ENCODE measurements at places on chromosomes 11 and 22.
A peak's percentile ranks its signal among the peaks of the same experiment; 100 is the strongest.

GRCh38 chr22:25762147-25762546 is 20.2 kb downstream of the MYO18B start:
- no peak for DNase-seq

DNA sequence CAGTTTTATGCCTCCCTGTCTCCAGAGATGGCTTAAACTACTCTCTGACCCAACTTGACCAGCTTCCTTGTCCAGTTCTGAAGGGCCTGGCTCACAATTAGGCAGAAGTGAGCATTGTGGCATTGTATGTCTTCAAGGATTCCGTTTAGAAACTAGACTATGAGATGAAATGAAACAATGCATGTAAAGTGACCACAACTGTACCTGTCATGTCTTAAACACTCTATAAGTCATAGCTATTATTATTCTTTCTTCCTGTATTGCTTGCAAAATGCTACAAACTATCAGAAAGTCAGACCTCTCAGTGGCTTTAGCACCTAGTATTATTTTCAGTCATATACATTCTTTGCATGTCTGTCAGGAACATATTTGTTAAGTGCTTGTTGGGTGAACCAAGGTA is 127.9 kb upstream of the MTMR2 start:
- no peak for DNase-seq

- no peak for DNase-seq
Measured at GRCh38 chr11:7168741-7168990, 79.9 kb downstream of the RBMXL2 start.

- DNase-seq: no peak
Measured at GRCh38 chr22:35732116-35732515, 14.4 kb downstream of the APOL5 start.

DNA sequence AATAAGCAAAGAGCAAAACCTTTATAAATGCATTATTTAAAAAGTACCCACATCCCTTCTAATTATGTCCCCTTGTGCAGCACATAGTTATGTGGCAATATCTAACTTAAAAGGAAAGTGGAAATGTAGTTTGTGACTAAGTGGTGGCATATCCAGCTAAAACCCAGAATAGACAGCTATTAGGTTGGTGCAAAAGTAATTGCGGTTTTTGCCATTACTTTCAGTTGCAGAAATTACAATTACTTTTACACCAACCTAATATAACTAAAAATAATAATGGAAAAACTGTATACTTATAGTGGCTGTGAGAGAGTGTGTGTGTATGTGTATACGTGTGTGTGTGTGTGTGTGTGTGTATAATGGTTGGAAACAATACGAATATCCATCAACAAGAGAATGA is 1108.1 kb upstream of the CNTN5 start:
- DNase-seq: no peak

- DNase-seq: no peak
Measured at GRCh38 chr11:3836903-3837302, 3.9 kb downstream of the RHOG start.

DNA sequence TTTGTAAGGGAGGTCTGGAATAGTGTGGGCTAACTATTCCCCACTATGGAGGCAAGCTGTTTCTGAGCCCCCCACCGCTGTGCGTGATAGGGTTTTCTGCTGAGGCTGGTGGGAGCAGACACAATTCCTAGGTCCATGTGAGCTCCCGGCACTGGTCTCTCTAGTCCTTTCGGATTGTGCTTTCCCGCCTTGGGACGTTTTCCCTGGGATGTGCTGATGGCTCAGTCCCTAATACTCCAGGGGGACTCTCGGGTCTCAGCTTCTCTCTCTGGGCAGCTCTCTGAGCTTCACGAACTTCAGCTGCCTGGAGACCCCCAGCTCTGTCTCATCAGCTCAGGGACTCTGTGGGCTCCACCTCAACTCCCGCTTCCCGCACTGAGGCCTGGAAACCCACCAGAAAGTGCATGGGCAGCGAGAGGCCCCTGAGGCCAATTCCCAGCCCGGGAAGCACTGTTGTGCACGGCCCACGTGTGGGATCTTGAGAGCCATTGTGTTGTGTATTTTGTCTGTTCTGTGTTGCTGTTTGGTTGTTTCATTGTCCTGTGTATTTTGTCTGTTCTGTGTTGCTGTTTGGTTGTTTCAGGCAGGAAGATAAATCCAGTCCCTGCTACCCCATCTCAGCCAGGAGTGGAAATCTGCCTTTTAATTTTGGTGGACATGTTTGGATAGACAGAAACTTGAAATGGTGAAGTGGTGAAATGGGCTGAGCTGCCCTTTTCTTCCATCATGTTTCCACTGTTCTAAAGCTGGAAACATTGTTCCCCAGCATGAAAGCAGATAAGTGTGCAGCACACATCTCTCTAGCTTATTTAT is 12.7 kb upstream of the TNNT3 start:
- no peak for DNase-seq

DNA sequence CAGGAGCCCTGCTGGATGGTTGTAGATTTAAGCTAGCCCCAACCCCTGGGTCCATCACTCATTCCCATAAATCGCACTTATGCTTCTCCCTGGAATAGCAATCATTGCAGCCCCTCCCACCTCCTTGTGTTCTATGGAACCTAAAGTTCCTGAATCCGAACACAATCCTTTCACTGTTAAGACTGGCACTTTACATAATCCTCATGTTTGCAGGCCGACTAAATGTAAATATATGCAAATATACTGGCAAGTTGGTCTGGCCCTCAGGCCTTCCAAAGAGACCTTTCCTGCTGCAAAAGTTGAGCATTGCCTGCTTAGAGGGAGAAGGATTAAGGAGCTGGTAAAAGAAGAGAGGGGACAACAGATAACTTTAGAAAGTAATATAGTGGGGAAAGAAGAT is 892.9 kb downstream of the OPCML start:
- DNase-seq: no peak

DNA sequence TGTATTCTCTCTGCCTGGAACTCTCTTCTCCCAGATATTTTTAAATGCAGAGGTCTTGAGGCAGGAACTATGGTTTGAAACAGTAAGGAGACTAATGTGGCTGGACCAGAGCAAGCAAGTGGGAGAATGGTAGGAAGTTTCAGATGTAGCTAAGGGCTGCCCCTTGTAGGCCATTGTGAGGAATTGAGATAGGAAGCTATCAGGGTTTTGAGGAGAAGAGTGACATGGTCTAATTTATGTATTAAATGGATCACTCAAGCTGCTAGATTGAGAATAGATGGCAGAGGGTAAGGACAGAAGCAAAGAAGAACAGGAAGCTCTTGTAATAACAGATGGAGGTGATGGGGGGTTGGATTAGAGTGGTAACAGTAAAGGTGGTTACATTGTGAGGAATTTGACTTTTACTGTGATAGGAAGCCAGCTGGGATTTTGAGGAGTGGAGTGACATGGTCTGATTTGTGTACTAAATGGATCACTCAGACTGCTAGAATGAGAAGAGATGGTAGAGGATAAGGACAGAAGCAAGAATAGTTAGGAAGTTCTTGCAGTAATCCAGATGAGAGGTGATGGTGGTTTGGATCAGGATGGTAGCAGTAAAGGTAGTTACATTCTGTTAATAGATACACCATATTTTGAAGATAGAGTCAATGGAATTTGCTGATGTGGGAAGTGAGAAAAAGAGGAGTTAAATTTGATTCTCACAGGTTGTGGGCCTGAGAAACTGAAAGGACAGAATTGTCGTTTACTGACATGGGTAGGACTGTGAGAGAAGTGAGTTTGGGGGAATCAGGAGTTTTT is 63.0 kb downstream of the HIPK3 start:
- DNase-seq: no peak

- DNase-seq: no peak
Measured at GRCh38 chr11:32454993-32455392, 19.7 kb upstream of the WT1 start.

GRCh38 chr22:38314933-38315822 is 2.1 kb downstream of the CSNK1E start:
- no peak for DNase-seq

- no peak for DNase-seq
Measured at GRCh38 chr11:69803604-69804218, 15.5 kb downstream of the FGF3 start.

- DNase-seq: no peak
Measured at GRCh38 chr11:118596224-118597146, 10.9 kb upstream of the PHLDB1 start.

- DNase-seq: no peak
Measured at GRCh38 chr22:19632668-19633148, 81.6 kb upstream of the SEPTIN5 start.

GRCh38 chr22:34763496-34763895 is 302.5 kb upstream of the ISX start:
- no peak for DNase-seq

GRCh38 chr22:23263651-23264555 is 83.6 kb downstream of the BCR start:
- DNase-seq: peak; percentile 32

GRCh38 chr11:8098879-8099278 is 17.9 kb downstream of the TUB start:
- DNase-seq: no peak

DNA sequence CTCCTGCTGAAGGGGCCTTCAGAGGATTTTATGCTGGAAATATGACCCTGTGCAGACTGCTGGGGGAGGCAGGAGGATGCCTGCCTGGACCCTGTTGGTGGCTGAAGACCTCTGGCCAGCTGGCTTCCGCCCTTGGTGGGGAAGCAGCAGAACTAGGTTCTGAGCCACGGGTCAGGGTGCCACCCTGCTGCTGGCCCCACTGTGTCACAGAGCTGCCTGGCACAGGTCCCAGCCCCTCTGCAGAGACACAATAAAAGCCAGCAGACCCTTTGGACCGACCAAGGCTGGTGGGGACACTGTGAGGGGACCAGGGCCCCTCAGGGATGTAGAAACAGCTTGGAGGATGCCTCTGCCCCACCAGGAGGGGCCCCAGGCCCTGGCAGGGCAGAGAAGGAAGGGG is 6.9 kb upstream of the SREBF2 start:
- no peak for DNase-seq

GRCh38 chr11:15843309-15843872 is 513.0 kb downstream of the SOX6 start:
- DNase-seq: no peak

DNA sequence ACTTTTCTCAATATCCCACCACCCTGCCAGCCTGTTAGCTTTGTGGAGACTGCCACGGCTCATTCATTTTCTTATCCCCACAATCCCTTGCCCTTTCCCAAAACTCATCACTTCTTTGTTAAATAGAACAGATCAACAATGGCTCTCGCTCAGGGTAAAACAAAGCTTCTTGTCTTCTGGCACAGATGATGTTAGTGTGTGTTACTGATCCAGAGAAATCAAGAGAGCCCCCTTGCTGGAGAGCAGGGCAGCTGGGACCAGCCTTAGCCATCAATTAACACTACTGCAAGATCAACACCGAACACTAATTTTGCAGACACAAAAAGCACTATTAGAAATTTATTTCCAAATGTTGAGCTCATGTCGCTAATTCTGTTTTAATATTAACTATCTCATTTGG is 420.9 kb downstream of the TENM4 start:
- DNase-seq: no peak

- DNase-seq: no peak
Measured at GRCh38 chr22:49760630-49761571, 66.8 kb downstream of the BRD1 start.

DNA sequence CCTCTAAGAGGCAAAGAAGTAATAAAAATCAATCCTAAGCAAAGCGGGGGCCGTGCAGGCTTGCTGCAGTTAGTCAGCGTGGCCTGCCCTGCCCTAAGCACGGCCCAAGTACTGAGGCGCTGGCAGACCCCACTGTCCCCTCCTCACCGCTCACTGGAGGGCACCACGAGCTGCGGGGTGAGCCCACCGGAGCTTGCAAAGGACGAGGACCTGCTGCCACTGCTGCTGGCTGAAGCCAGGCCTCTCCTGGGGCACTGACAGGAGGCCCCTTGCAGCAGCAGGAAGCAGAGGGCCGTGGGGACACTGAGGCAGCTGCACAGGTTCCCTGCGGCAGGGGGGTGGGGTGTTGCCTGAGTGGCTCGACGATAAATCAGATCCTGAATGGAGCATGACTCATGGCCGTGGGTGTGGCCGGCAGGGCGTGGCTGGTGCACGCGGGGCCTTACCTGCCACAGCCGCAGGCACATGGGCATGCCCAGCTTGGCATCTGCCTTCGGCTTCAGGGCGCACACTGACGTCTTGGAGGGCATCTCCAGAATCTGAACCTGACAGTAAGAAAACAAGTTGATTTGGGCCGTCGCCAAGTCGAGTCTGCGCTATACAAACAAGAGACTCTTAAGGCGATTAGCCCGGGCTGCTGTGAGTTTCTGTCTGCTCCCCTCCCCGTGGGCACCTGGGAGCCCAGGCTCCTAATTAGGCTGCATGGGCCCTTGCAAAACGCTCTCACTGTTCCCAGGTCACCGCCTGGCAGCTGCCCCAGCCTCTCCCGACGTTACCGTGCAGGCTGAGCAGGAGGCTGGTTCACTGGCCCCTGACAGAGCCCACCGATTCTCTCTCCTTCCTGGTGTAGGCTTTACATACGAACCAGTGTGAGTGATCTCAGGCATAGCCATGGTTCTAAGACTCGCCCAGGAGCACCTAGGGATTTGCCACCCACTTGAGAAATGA is 45.9 kb downstream of the TBX1 start:
- DNase-seq: no peak

GRCh38 chr22:36828815-36829214 is 12.0 kb upstream of the PVALB start:
- DNase-seq: no peak

- no peak for DNase-seq
Measured at GRCh38 chr11:119470317-119471291, 47.6 kb upstream of the THY1 start.

DNA sequence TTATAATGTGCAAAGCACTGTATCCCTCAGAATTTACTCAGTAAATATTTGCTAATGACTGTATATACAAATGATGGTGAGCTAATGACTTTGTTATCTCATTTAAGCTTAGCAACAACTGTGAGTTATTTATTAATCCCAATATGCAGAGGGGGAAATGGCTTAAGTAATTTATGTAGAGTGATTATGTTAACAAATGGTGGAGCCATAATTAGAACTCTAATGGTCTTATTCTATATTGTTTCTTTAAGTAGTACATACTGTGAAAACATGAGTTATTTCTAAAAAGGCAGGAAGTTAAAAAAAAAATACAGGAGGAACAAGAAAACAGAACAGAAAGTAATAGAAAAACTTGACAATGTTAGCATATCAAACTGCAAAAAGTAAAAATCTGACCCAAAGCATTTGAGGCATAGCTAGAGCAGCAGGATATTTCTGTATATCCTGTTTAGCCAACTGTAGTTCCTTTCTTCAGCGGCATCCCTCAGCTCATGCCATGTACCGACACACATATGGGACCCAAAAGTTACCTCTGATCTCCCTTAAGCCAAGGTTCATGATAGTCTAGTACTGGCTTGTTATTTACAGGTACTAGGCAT is 94.2 kb downstream of the FCHSD2 start:
- DNase-seq: no peak

DNA sequence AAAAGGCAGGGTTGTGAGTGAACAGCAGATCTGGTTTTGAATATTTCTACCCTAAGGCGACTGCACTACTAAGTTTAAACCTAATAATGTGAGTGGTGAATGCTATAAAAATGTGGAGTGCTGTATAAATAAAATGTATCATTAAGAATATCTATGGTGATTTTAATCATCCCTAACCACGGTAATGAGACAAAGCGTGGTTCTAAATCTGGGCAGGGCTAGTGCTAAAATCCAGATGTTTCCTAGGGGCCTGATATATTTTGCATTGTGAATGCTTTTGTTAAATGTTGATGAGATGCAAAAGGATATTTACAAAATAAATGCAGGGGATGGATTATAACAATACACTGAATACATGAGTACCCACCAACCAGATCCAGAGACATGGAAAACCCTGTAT is 58.1 kb downstream of the TSPAN18 start:
- DNase-seq: no peak

Data from stimulated activated CD8-positive, alpha-beta memory T cell treated with anti-CD3 and anti-CD28 coated beads, Interleukin-7, amount 100 ng/mL, for 1 hour (primary cell).